ENCODE measurements at places on chromosomes 7 and 10. TPM values are rescaled to one million over a fixed set of nuclear protein-coding genes. Genes with fewer than 3 reads are reported as not detected.

DNA sequence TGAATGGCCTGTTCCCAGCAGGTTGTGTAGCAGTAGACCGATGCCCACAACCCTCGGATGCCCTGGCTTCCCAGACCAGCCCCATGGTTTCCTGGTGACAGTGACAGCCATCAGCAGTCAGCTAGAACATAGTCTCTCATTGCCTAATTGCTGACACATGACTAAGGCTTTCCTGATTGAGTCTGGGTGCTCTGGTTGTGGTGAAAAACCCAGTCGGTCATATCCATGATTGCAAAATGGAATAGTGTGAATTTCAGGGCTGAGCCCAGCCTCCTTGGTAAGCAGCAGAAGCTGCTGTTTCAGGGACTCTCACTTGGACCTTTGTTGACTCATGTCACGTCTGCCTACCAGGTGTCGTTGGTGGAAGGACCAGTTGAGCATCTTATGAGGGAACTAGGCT is 36.6 kb downstream of the POR start:
- no peak for DNase-seq

GRCh38 chr10:74669210-74669609 is 157.2 kb upstream of the KAT6B start:
- no peak for DNase-seq

DNA sequence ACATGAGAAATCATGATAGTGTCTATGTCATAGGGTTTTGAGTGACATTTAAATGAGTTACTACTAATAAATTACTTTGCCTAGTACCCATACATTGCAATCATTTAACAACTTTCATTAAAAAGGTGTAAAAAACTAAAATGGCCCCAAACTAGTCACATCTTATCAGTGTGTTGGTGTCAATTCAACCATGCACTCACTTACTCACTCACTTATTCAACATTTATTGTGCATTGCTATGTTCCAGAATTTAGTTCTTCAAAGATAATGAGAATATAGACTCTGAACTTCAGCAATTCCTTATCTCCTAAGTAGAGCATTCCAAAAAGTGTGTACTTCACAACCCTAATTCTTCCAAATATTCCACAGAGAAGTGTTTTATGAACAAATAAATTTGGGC is 965.7 kb downstream of the REEP3 start:
- DNase-seq, result no peak

- no peak for DNase-seq
Observed at GRCh38 chr7:141441837-141442627, 109.2 kb upstream of the AGK start.

The EEF1AKMT2 gene
- total RNA-seq, result 10.4 TPM

The GPR26 gene
- not detected for total RNA-seq

All from thoracic aorta (tissue), 2 donors.